Stimulated activated CD8-positive, alpha-beta memory T cell treated with anti-CD3 and anti-CD28 coated beads, Interleukin-4, amount 100 ng/mL, for 4 hours (primary cell): ENCODE measurements at places on chromosomes 4 and X.

- DNase-seq: no peak
These were observed 495.6 kb downstream of the KCNIP4 start for GRCh38 chr4:21452931-21453330.

- no peak for DNase-seq
These were observed 354.6 kb upstream of the AGA start for GRCh38 chr4:177796841-177797240.

- DNase-seq: no peak
These were observed 27.6 kb downstream of the CLCN5 start for GRCh38 chrX:49949961-49950360.

DNA sequence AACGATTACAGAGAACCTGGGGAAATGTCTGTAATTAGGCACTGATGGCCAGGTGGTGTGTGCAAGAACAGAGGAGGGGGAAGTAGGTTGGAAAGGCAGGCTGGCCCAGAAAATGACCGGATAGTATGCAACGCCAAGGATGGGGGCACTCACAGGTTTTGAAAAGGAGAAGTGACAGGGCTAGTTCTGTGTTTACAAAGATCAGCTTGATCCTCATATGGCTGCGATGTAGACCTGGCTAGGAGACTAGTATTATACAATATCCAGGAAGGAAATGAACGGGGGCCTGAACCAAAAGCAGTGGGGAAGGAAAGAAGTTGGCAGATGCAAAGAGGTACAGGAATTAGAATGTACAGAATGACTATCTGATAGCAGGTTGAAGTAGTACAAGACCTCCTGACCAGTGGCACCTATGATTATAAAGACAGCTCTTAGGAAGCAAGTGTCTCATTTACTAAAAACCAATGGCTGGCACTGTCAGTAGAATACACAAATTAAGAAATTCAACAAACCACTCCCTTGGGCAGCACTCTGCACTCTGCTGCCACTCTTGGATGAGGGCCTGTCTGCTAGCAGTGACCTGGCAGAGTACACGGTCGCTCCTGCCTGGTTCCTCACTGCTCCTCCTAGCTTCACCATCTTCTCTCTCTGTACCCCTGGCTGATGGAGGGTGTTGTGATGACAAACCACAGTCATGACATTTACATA lies 14.1 kb downstream of the MFAP3L start:
- no peak for DNase-seq

DNA sequence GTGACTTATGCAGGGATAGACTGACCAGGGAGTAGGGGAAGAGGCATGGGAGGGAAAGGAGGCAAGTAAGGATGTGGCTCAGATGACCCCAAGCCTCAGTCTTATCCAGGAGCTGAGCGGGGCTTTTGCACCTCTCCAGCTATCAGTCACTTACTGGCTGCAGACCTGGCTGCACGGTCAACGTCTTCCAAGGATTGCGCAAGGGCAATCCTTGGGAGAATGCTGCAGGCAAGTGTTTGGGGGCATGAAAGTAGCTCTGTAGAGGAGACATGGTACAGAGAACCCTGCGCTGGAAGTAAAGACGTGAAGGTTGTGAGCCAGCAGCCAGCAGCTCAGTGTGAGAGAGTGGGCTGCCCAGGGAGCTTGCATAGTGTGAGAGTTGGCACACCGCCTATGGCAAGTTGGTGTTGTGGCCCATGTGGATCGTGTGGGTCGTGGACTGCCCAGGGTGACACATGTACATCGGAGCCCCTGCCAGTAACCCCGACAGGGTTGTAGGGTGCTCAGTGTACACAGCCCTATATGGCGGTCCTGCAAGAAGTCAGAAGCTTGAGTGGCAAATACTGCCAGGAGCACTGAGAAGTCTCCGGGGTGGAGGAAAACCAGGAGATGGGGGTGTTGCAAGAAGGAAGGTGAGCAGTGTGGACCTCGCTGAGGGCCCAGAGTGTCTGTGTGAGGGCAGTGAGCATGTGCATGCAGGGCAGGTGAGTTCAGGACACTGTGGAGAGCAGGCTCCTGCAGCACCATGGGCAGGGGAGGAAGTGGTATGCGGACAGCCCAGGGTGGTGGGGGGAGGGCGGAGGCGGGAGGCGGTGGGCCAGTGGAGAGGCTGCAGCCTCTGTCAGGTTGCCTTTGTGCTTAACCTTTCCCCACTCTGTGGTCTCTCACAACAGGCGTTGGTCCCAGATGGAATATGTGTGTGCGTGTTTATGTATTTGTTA lies 50.9 kb downstream of the KIT start:
- no peak for DNase-seq

GRCh38 chrX:70313503-70313902 lies 23.6 kb downstream of the KIF4A start:
- DNase-seq: no peak

GRCh38 chr4:187109636-187110035 lies 386.0 kb upstream of the FAT1 start:
- DNase-seq: no peak

DNA sequence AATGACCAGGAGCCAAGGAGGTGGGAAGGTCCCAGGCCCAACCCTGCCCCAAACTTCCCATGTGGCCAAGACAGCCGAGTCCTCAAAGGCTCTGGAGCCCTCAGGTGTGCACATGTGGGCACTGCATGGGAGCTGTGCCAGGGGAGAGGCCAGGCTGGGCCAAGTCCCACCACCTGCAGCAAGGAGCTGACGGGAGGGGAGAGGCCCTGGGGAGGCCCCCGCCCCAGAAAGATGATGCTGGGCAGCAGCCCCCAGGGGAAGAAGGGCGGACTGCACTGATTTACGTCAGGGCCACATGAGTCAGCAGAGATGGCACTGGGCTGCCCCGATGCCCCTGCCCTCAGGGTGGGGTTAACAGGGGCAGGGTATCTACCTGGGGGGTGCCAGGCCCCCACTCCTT lies 1.4 kb downstream of the L1CAM start:
- no peak for DNase-seq

DNA sequence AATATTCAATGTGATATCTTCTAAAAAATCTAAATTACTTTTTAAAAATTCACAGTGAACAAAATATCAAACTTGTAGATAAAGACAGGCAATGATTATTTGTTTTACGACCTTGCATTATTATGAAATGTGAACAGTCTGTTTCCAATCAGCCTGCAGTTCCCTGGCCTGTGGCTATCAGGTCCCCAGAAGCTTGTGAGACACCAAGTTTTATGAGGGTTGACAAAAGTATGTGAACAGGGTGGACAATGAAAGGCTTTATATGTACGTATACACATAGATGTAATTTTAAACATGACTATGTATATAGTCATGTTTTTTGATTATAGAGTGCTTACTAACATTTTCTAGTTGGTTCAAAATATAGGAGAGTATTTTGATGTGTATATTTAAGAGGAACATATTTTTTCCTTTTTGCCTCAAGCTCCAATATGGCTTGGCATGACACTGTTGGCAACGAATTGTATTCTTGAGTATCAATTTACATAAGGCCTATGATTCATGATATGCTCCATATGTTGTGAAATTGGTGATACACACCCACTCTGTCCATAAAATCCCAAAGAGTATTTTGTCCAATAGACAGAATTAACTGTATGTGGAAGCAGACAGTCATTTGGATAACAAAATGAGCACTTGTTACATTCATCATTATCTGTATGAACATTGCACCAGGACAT lies 55.7 kb downstream of the BTC start:
- no peak for DNase-seq

- DNase-seq: no peak
These were observed 82.6 kb downstream of the FHDC1 start for GRCh38 chr4:153018684-153019083.

DNA sequence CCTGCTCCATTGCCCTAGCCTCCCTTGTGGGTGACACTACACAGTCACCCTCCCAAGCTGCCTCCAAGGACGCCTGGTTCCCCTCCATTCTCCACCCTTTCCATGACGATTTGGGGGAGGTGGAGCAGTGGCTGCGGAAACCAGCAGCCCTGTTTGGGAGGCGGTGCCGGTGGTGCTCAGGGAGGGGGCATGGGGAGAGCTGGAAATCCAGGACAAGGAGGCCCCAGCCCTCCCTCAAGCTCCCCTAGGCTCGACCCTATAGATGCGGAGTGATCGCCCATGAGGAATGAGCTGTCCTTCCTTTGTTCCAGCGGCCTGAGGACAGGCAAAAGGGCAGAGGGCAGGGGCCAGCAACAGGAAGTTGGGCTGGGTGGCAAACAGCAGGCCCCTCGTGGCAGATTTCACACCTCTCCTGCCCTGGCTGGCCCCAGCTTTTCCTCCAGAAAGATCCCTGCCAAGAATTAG lies 3.6 kb upstream of the RENBP start:
- no peak for DNase-seq

DNA sequence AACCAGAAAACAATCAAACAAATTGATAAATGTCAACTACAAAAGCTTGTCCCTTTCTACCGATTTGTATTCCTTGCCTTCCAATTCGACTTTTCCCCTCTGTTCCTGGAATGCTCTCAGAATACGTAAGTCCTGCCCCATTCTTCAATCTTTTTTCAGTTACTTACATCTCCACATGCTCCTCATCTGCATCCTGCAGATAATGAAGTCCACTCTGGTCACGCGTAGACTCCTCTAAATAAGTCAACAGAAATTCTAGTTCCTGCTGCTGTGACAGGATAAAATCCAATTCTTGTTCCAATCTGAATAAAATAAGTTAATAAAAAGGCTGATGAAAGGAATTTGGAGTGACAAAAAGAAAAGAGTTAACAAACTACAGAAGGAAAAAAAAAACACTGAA lies 34.4 kb upstream of the RBM41 start:
- no peak for DNase-seq

DNA sequence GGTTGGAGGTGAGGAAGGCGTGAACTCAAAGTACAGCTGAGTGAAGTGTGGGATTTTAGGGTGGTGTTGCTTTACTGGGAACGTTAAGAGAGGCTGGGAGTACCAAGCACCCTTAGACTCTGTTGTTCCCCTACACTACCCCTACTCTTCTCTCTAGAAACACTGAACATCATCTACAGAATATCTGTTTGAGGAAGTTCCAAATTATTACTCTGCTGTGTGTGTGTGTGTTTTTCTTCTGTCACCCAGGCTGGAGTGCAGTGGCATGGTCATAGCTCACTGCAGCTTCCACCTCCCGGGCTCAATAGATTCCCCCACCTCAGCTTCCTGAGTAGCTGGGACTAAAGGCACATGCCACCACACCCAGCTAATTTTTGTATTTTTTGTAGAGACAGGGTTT lies 76.7 kb upstream of the AP1S2 start:
- DNase-seq: no peak

DNA sequence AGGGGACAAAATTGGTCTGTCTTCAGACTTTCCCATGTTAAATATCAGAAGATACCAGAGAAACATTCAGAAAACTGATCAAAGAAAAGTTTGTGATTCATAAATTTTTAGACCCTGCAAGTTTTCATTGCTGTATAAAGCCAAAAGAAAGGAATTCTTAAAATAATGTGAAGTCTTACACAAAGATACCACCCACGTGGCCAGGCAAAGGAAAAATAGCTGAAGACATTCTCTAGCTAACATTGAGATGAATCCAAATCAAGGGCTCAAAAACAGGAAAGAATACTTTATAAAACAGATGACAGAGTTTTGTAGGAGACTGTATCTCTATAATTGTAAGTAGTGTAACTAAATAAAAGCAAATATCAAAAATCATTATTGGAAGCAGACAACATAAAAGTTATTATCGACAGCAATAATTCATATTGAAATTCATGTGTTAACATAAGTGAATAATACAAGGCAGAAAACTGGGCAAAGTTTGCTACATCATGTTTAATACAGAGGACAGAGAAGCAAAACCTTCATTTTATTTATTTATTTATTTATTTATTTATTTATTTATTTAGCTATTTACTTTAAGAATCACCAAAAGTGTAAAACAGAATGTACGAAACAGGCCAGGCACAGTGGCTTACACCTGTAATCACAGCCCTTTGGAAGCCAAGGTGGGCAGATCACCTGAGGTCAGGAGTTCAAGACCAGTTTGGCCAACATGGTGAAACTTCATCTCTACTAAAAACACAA lies 204.6 kb upstream of the SLIT2 start:
- DNase-seq: no peak

DNA sequence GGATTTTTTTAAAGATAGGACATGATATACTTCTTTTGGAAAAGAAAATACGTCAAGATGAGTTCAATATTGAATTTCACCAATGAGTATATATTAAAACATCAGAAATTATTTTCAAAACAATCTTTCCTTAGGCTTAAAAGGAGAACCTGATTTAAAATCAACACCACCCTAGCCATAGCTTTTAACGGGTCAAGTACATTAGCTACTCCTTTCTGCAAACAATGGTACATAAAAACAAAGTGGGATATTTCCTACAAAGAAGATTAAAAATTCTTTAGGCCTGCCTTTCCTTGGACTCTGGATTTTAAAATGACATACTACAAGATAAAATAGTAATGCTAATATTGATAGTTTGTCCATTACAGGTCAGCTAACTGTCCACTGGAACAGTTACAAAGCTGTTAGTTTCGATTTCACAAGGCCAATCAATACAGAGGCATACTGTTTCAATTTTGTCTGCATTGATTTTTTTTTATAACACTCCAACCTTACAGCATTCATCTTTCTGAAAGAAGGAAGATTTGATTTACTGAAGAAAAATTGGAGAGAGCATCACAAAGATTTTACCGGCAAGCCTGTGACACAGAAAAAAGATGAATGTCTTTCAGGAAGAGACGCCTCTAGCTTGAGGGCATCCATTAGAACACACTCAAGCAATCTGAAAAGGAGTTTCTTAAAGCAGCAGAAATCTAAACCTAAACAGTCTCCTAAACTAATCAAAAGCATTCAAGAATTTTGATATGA lies 97.2 kb downstream of the MAB21L2 start:
- no peak for DNase-seq

- DNase-seq: no peak
These were observed 668.0 kb upstream of the LCORL start for GRCh38 chr4:18689308-18690115.

- DNase-seq: no peak
These were observed 244.3 kb upstream of the DCAF8L1 start for GRCh38 chrX:28225513-28225912.

DNA sequence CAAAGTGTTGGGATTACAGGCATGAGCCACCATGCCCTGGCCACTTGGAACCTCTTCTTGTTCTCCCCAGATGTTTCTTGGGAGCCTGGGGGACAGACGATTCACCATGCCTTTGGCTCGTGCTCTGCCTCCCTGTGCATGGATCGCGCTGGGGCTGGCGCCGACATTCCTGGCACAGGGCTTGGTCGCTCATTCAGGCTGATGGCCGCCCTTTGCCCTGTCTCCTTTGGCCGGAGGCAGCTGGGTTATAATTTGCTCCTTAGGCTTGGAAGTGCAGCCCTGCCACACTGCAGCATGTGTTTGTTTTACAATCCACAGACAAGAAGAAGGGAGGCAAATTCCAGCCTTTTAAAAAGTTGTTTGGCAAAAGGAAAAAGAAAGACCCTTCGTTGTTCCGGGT lies 115.3 kb downstream of the AASDH start:
- DNase-seq: no peak

DNA sequence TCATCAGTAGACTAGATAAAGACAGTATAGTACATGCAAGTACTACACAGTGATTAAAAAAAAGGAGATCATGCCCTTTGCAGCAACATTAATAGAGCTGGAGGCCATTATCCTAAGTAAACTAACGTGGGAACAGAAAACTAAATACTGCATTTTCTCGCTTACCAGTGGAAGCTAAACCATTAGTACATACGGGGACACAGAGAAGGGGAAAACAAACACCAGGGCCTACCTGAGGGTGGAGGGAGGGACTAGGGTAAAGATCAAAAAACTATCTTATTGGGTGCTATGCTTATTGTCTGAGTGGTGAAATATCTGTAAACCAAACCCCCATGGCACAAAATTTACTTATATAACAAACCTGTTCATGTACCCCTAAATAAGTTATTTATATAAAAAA lies 836.9 kb downstream of the SH3BGRL start:
- DNase-seq: no peak
